Heart right ventricle (tissue), 16 donors: ENCODE measurements at places on chromosomes 6 and 20.

GRCh38 chr6:158069800-158070195 is 88.1 kb downstream of the SYNJ2 start:
- no peaks in the 10 kb centered on the region for H3K27me3 ChIP-seq
- peaks cover 4% of the 10 kb centered on the region for H3K4me1 ChIP-seq
- no peak overlapping the region for H3K4me3 ChIP-seq
- peaks cover 69% of the 10 kb centered on the region for H3K36me3 ChIP-seq
- peak overlapping the region; percentile 29 for H3K27ac ChIP-seq

DNA sequence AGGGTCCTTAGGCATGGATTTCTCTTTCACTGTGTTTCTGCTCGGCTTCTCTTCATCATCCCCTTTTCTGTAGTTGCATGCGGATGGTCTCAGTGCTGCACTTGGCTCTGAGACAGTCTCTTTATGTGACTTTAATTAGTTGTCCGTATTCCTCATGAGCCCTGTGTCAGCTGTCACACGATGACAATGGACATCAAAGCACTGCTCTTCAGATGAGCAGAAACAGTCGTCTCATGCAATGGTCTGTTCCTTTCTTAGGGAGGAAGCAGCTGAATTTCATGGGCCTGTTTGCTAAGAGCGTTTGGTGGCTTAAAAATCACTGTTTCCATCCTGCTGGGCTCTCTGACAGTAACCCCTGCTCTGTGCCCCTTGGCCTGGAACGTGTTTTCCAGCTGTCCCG is 64.9 kb downstream of the SYTL3 start:
- no peak overlapping the region for H3K4me3 ChIP-seq
- DNase-seq = no peak
- H3K36me3 ChIP-seq = no peaks in the 10 kb centered on the region
- no peaks in the 10 kb centered on the region for H3K27me3 ChIP-seq
- H3K4me1 ChIP-seq = no peaks in the 10 kb centered on the region

DNA sequence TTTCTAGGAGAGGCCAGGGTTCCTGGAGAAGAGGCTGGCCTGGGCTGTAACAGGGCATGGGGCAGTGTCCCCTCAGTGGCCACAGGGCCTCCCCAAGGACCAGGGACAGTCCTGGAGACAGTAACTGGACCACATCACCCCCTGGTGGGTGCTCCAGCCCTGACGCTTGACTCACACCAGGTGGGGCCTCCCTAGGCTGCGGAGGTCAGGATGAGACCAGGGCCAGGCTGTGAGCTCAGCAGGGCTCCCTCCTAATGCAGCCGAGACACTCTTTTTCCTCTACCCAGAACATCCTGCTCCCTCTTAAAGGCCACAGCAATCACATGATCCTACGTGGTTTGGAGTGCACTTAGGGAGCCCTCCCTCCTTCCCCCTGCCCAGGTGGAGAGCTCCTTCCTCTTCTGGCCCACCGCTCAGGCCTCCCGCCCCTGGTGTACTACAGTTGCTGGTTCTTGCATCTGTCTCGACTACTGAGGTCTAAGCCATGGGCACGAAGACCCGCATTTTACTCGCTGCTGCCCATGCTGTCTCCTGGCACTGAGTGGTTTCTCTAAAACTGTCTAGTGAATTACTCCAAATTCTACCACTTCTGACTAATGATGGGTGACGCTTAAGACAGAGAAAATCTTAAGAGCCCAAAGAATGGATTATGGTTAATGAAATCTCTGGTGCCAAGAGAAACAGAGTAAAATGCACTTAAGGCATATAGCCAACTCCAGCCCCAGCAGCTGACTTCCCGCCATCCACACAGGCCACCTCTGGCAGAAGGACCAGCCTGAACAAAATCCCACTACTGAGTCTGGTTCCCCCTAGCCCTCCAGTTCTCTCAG is 166.1 kb upstream of the CST7 start:
- H3K36me3 ChIP-seq = no peaks in the 10 kb centered on the region
- H3K4me1 ChIP-seq = no peaks in the 10 kb centered on the region
- peaks cover 9% of the 10 kb centered on the region for H3K27me3 ChIP-seq

DNA sequence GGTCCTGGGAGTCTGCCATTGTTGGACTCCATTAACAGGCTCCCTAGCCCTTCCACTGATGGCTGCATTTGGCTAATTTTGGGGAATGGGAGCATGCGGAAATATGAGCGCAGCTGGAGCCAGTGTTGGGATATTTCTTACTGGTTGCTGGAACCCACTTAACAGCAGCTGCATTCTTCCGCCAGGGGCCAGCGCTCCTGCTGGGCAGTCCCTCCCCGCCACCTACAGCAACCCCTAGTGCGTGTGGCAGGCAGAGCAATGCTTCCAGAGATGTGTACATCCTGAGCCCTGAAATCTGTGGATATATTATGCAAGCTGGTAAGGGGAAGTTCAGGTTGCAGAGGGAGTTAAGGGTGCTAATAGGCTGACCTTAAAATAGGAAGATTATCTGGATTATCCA is 16.4 kb downstream of the CST8 start:
- no peak for DNase-seq
- H3K36me3 ChIP-seq = no peaks in the 10 kb centered on the region
- H3K4me1 ChIP-seq = no peaks in the 10 kb centered on the region

DNA sequence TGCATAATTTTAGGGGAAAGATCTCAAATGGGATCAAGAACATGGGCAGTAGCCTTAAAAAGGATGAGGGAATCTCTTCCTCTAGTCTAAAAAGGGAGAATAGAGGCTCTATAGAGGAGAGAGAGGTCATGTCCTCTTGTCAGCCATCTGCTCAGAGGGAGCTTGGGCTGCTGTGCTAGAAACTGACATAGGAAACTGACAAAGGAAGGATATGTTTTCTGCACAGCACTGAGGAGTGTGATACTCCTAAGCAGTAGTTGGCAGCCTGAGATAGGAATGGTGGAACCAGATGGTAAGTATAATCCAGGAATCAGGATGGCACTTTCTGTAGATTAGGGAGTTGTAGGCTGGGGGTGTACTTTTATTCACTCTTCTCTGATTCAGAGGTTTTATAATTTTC is 59.2 kb downstream of the PTPRA start:
- no peaks in the 10 kb centered on the region for H3K27me3 ChIP-seq
- no peak overlapping the region for H3K27ac ChIP-seq
- no peaks in the 10 kb centered on the region for H3K36me3 ChIP-seq
- H3K4me1 ChIP-seq = no peaks in the 10 kb centered on the region
- no peak overlapping the region for H3K4me3 ChIP-seq

GRCh38 chr20:53829255-53829723 is 235.7 kb upstream of the ZNF217 start:
- peak overlapping the region; percentile 35 for H3K4me3 ChIP-seq

DNA sequence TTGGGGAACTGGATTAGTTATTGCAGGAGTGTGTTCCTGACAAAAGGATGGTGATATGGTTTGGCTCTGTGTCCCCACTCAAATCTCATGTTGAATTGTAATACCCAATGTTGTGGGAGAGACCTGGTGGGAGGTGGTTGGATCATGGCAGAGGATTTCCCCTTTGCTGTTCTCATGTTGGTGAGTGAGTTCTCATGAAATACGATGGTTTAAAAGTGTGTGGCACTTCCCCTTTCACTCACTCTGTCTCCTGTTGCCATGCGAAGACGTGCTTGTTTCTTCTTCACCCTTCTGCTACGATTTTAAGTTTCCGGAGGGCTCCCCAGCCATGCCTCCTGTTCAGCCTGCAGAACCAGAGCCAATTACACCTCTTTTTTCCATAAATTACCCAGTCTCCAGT is 16.2 kb upstream of the TREM1 start:
- H3K4me3 ChIP-seq = no peak overlapping the region
- DNase-seq = no peak
